ENCODE measurements at places on chromosomes 3 and 15. TPM values are rescaled to one million over a fixed set of nuclear protein-coding genes. Genes with fewer than 3 reads are reported as not detected.

The SLC22A14 gene
- total RNA-seq, result not detected

GRCh38 chr3:55271549-55271948 lies 215.6 kb downstream of the WNT5A start:
- H3K4me1 ChIP-seq, result peaks cover 61% of the 10 kb centered on the region
- H3K27me3 ChIP-seq, result no peaks in the 10 kb centered on the region
- DNase-seq, result no peak
- H3K36me3 ChIP-seq, result peaks cover 6% of the 10 kb centered on the region
- no peak overlapping the region for H3K27ac ChIP-seq

The PRICKLE2 gene
- total RNA-seq, result 14.9 TPM

The MNS1 gene
- total RNA-seq, result 1.2 TPM

DNA sequence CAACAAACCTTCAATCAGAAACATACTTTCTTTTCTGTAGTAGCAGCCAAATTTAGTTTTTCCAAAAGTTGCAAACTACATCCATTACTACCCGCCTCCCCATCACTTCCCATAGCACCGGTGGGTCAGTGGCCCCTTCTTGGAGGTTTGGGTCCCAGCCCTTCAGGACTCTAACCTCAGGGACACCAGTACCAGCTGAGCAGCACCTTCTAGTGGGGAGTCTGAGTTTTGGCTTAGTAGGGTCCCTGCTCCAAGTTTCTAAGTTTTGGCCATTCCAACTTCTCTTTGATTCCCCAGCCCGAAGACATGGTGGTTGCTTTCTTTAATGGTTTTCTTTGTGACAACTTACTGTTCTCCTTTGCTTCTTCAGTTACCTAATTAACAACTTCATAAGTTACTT lies 160.6 kb downstream of the ECT2 start:
- no peaks in the 10 kb centered on the region for H3K36me3 ChIP-seq
- H3K4me3 ChIP-seq, result no peak overlapping the region
- DNase-seq, result no peak
- H3K27me3 ChIP-seq, result peaks cover 4% of the 10 kb centered on the region
- H3K4me1 ChIP-seq, result no peaks in the 10 kb centered on the region

The GRK7 gene
- not detected for total RNA-seq

DNA sequence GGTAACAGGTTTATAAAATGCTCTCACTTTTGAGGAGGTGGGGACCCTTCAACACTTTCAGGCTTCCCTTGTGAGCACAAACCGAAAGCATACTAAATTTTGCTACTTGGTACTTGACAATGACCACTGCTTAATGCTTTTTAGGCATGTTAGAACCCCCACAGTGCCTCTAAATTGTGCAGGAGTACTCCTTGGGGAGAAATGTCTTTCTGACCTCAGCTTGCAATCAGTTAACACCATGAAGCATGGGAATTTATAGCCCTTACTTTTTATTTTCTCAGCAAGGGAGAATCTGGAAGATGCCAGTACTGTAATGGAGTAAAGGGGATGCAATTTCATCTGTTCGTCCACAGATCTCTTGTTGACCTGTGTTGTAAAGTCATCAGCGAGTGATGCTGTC lies 308.9 kb upstream of the TBC1D5 start:
- peaks cover 28% of the 10 kb centered on the region for H3K4me1 ChIP-seq
- no peak overlapping the region for H3K4me3 ChIP-seq
- H3K27me3 ChIP-seq, result no peaks in the 10 kb centered on the region
- DNase-seq, result no peak

DNA sequence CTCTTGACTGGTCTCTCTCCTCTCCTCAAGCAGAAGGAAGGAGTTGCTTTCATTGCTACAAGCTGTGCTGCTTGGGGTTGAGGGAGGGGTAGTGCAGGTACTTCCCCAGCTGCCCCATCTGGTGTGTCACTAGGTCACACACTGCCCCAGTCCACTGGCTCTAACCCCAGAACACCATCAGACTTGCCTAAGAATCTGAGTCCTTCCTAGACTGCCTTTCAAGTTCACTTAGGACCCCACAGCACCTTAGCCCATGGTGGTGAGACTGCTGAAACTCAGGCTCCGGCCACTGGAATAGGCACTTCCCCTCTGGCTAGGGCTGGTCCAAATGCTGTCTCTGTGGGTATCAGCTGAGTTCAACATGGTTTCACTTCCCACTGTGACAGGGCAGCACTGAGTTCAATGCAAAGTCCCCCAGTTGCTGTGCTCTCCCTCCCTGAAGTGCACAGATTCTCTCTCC lies 279.7 kb upstream of the GOLGA6L4 start:
- H3K27ac ChIP-seq, result no peak overlapping the region
- DNase-seq, result no peak
- no peaks in the 10 kb centered on the region for H3K4me1 ChIP-seq
- 0 out of 2 replicates have a peak, but pooled peaks cover 4% of the 10 kb centered on the region for H3K36me3 ChIP-seq

The NTRK3 gene
- not detected for total RNA-seq

GRCh38 chr15:82812994-82813393 lies 3.6 kb downstream of the WHAMM start:
- H3K4me3 ChIP-seq, result no peak overlapping the region
- H3K4me1 ChIP-seq, result peaks cover 30% of the 10 kb centered on the region
- H3K27me3 ChIP-seq, result no peaks in the 10 kb centered on the region
- DNase-seq, result no peak
- no peak overlapping the region for H3K27ac ChIP-seq

GRCh38 chr15:34365836-34366235 lies 1.2 kb downstream of the LPCAT4 start:
- H3K36me3 ChIP-seq, result peaks cover 5% of the 10 kb centered on the region
- DNase-seq, result no peak
- no peaks in the 10 kb centered on the region for H3K27me3 ChIP-seq
- H3K4me3 ChIP-seq, result peak overlapping the region; percentile 97
- peaks cover 34% of the 10 kb centered on the region for H3K4me1 ChIP-seq
- H3K27ac ChIP-seq, result no peak overlapping the region

- no peak overlapping the region for H3K27ac ChIP-seq
- H3K4me1 ChIP-seq, result peaks cover 22% of the 10 kb centered on the region
- peaks cover 21% of the 10 kb centered on the region for H3K27me3 ChIP-seq
These were observed 71.2 kb downstream of the DGKG start for GRCh38 chr3:186290796-186291195.

GRCh38 chr3:28244491-28244890 lies 3.1 kb downstream of the CMC1 start:
- no peak overlapping the region for H3K4me3 ChIP-seq
- peaks cover 11% of the 10 kb centered on the region for H3K36me3 ChIP-seq
- H3K27ac ChIP-seq, result no peak overlapping the region
- no peak for DNase-seq
- peaks cover 50% of the 10 kb centered on the region for H3K4me1 ChIP-seq

The PGBD4 gene
- total RNA-seq, result 2.6 TPM

DNA sequence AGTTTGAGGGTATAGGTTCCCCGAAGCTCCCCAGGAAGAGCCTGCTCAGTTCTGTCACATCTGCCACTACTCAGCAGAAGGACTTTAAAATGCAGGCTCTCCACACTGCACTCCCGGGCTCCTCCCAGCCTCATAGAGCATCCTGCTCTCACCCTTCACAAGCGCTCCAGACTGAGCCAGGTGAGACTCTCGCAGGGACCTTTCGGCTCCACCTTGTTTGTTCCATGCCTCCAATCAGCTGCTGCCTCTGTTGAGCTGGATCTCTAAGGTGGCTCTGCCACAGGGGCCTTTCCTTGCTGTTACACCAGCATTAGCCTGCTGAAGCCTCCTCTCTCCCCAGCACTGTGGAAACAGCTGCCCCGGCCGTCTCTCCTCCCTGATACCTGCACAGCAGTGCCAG lies 56.1 kb downstream of the SLCO3A1 start:
- H3K4me1 ChIP-seq, result peaks cover 15% of the 10 kb centered on the region
- no peak for DNase-seq
- H3K36me3 ChIP-seq, result no peaks in the 10 kb centered on the region
- no peak overlapping the region for H3K4me3 ChIP-seq
- H3K27ac ChIP-seq, result no peak overlapping the region

The RLBP1 gene
- total RNA-seq, result not detected

GRCh38 chr3:138681463-138682220 lies 73.1 kb downstream of the FAIM start:
- H3K27me3 ChIP-seq, result no peaks in the 10 kb centered on the region
- DNase-seq, result no peak
- H3K4me1 ChIP-seq, result peaks cover 4% of the 10 kb centered on the region
- H3K36me3 ChIP-seq, result peaks cover 13% of the 10 kb centered on the region
- no peak overlapping the region for H3K4me3 ChIP-seq
- H3K27ac ChIP-seq, result no peak overlapping the region

DNA sequence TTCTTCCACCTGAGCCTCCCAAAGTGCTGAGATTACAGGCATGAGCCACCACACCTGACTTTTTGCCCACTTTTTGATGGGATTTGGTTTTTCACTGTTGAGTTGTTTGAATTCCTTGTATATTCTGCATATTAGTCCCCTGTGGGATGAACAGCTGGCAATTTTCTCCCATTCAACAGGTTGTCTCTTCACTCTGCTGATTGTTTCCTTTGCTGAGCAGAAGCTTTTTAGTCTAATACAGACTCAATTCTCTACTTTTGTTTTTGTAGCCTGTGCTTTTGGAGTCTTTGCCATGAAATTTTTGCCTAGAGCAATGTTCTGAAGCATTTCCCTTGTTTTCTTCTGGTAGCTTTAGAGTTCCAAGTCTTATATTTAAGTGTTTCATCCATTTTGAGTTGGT lies 62.7 kb upstream of the MFGE8 start:
- H3K4me3 ChIP-seq, result peak overlapping the region; percentile 43
- peak overlapping the region; percentile 45 for H3K27ac ChIP-seq
- peaks cover 22% of the 10 kb centered on the region for H3K4me1 ChIP-seq
- H3K27me3 ChIP-seq, result peaks cover 3% of the 10 kb centered on the region
- peaks cover 10% of the 10 kb centered on the region for H3K36me3 ChIP-seq

- no peak for DNase-seq
- H3K27ac ChIP-seq, result no peak overlapping the region
- H3K4me3 ChIP-seq, result no peak overlapping the region
- H3K27me3 ChIP-seq, result no peaks in the 10 kb centered on the region
These were observed 186.3 kb downstream of the FEZF2 start for GRCh38 chr3:62187022-62187431.

The SLCO3A1 gene
- 8.5 TPM for total RNA-seq

- no peak overlapping the region for H3K27ac ChIP-seq
- H3K4me1 ChIP-seq, result no peaks in the 10 kb centered on the region
- no peaks in the 10 kb centered on the region for H3K36me3 ChIP-seq
- no peak for DNase-seq
- no peak overlapping the region for H3K4me3 ChIP-seq
These were observed 87.7 kb downstream of the KCNAB1 start for GRCh38 chr3:156207802-156208685.

Data from HFFc6 (cell line).